ENCODE measurements at places on chromosomes 13 and 19. TPM values are rescaled to one million over a fixed set of nuclear protein-coding genes. Genes with fewer than 3 reads are reported as not detected.
A peak's percentile ranks its signal among the peaks of the same experiment; 100 is the strongest.

- DNase-seq: no peak
Observed at GRCh38 chr19:18506101-18506930, 15.6 kb downstream of the ELL start.

DNA sequence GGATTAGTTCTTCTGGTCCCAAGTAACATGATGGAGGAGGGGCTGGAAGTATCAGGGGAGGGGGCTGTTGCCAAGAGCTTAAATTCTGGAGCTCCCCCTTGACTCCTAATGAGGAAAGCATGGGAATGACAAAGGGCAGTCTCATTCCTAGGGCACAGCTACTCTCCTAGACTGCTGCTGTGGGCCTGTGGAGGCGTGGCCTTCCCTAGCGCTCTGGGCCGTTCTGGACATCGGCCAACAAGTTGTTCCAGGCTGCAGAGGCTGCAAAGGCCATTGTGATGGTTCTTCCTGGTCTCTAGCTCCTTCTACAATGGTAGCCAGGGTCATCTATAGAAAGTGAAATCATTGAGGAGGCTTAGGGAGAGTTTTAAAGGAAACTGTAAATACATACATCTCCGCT lies 916.6 kb downstream of the DIAPH3 start:
- DNase-seq: no peak

DNA sequence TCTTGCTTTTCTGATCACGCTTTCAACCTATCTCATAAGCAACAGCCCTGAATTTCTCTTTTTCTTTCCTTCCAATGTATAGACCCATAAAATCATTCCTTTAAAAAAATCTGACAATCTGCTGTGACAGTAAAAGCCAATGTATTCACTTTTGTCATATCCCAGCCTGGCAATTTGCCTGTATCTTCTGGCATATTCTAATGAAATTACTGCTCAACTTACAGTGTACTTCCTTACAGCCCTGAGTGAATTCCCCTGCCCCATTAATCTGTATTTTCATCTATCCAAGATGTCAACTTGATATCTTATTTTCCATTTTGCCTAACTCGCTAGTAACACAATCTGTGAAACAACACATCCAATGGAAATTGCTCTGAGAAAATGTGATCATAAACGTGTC lies 18.0 kb upstream of the SERP2 start:
- no peak for DNase-seq

DNA sequence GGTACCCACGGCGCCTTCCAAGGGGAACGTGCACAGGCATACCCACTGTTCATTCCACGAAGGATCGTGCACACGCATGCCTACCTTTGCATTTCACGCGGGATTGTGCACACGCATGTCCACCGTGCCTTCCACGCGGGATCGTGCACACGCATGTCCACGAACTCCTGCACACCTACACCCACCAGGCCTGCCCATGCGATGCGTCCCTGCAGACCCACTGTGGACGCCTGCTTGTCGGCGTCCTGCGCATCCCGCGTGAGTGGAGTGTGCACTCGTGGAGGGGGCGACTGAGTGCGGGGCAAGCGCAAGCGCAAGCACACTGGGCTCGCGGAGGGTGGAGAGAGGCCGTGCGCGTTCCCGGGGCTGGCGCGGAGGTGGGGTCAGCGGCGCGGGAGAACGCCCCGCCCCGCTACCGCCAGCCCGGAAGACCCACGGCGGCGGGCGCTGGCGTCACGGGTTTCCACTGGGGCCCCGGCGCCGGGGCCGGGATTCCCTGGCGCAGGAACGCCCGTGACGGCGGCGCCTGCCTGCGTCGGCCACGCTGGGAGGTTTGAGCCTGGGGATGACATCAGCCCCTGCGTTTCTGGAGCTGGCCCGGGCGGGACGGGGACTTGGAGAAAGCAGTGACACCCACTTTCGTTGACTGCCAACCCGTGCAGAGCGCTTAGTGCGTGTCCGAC lies 18.7 kb downstream of the GADD45B start:
- DNase-seq: peak; percentile 69

GRCh38 chr19:12933287-12934072 lies at the start of gene FARSA:
TSS of gene FARSA (minus strand) at chr19:12933711. CDS start at chr19:12933696, 15 bp downstream.
- DNase-seq: peak; percentile 93

TMED1 gene
- polyA plus RNA-seq: 29.2 TPM

NLRP5 gene
- polyA plus RNA-seq: not detected

RFPL4AL1 gene
- not detected for polyA plus RNA-seq
